Panc1 (cell line): ENCODE measurements at places on chromosomes 5 and 9. TPM values are rescaled to one million over a fixed set of nuclear protein-coding genes. Genes with fewer than 3 reads are reported as not detected.

GRCh38 chr5:77235846-77236721 is 25.6 kb downstream of the PDE8B start:
- no peak for DNase-seq

DNA sequence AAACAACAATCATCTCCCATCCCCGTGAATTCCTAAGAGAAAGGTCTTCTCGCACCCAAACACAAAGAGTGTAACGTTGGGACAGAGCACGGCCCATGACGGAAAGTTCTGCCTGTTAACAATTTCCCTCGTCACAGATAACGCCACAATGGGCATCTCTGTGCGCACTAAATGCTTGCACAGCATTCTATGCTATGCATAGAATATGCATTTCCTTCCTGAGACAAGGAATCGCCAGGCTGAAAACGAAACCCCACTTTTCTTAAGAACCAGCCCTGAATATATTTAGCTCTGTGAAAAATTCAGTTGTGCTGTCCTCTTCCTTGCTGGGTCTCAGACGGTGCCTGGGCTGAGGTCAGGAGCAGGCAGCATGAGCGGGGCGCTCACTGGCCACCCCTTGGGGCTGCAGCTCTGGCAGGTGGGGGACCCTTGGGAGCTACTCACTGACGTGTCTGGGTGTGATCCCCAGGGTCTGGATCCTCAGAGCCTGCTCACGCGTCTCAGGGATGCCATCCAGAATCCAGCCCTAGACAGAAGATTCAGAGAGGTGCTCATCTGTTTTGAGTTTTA is 49.8 kb downstream of the AK8 start:
- no peak for DNase-seq

- no peak for DNase-seq
Measured at GRCh38 chr5:67063055-67063454, 133.5 kb downstream of the CD180 start.

GRCh38 chr5:36238502-36239295 is 3.0 kb downstream of the NADK2 start:
- DNase-seq: no peak

DNA sequence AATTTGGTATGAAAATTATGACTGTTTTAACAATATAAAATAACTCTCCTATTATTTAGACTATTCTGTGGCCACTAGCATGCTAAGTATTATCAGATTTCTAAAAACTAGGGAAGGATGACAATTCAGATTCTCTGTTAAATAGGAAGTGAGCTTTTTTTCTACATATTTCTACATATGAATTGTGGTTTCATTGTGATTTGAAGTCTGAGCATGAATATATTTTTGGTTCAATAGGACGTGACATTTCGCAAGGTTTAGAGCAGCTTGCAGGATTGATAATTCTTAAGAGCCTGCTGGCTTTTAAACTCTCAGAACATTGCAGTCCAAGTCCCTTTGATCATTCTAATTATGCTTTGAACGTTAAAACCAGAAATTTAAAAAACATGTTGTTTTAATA is 82.9 kb downstream of the ADGRV1 start:
- DNase-seq: no peak

DNA sequence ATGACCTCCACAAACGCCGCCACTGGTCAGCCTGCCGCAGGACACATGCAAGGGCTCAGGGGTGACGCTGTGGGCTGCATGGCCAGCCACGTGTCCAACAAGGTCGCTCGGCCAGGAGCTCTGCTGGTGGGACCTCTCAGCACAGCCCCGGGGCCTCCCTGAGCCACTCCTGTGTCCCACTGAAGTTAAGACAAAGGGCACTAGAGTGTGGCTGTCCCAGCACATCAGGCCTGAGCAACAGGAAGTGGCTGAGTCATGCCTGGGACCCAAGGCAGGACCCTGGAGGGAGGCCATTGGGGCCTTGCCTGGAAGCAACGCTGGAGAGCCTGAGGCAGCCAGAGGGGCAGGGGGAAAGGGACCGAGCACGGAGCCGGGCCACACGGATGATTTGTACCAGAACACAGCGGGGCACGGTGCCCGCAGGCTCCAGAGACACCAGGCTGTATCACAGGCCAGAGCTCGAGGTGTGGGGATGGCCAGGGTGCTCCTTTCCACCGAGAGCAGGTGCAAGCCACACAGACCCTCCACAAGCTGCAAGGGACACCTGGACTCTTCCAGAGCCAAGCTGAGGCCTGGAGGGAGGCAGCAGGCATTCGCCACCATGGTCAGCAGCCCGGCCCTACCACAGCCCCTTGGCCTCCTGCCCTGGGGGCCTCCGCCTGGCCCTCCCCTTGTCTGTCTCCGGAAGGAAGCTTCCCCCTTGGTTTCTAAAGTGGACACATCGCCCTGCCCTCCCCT is 6.5 kb upstream of the TMEM210 start:
- no peak for DNase-seq

- DNase-seq: no peak
Measured at GRCh38 chr9:88435336-88435735, 47.1 kb downstream of the SPIN1 start.

PCDHB7 gene
- total RNA-seq: 1.3 TPM
